MM.1S (cell line): ENCODE measurements at places on chromosomes 5 and 9.

DNA sequence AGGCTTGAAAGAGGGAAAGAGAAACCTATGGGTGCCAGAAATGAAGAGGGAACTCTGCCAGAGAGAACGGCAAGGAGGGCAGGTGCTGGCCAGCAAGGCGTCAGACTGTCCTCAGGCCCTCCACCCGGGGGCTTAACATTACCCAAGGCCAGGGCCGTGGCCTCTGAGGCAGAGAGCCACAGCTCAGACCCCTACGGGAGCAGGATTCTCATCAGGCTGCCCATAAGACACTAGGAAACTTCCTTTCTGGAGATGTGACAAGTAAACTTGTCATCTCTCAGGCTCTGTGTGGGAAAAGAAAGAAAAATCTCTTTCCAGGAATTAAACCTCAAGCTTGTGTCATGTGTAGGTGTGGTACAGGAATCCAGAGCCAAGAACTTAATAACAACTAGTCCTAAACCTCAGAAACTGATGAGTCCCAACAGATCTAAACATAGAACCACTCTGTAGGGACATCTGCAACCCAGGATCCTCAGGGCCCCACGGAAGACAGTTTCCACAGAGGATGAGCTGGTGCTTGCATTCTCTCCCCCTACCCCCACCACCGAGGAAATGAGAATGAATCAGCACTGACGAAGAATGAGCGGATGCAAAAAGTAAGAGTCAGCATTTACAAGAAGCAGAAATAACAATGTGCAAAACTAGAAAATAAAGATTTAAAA, 74.3 kb downstream of the DCP2 start:
- H3K27me3 ChIP-seq: no peaks in the 10 kb centered on the region
- peaks cover 74% of the 10 kb centered on the region for H3K4me1 ChIP-seq
- peak overlapping the region; percentile 90; the same call in 1 of the 2 replicates for H3K27ac ChIP-seq

- no peak for DNase-seq
- H3K27me3 ChIP-seq: no peaks in the 10 kb centered on the region
- no peak overlapping the region for H3K27ac ChIP-seq
- no peaks in the 10 kb centered on the region for H3K4me1 ChIP-seq
Measured at GRCh38 chr9:115681585-115681984, 472.0 kb upstream of the PAPPA start.

GRCh38 chr9:114363424-114363823, 24.4 kb downstream of the AKNA start:
- no peak overlapping the region for H3K4me3 ChIP-seq
- H3K36me3 ChIP-seq: peaks cover 37% of the 10 kb centered on the region
- H3K27ac ChIP-seq: peak overlapping the region; percentile 3; the same call in 1 of the 2 replicates

GRCh38 chr5:126369995-126370731, 53.0 kb upstream of the GRAMD2B start:
- H3K27ac ChIP-seq: no peak overlapping the region
- no peaks in the 10 kb centered on the region for H3K36me3 ChIP-seq
- H3K27me3 ChIP-seq: no peaks in the 10 kb centered on the region
- DNase-seq: no peak

DNA sequence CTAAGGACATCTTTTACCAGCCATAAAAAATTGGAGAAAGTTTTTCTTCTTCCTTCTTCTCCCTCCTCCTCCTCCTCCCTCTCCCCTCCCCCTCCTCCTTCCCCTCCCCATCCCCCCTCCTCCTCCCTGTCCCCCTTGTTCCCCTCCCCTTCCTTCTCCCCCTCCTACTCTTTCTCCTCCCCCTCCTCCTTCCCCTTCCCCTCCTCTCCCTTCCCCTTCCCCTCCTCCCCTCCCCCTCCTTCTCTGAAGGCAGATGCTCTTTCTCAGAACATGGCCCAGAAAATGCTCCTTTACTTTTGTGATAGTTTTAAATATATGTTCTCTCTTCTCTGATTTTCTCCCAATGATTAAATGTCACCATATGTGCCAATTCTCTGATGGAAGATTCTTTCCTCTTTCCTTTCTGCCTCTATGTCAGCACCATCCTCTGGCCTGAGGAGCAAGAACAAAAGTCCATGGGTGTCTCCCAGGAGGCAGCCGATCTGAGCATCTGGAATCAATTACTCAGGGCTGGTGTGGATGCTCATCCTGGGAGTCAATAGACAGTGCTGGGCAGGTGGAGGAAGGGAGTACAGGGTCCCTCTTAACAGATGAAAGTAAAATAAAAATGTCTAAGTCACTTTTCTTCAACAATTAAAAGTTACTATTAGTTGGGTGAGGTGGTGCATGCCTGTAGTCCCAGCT, 63.0 kb upstream of the GNA14 start:
- no peak overlapping the region for H3K4me3 ChIP-seq
- H3K27me3 ChIP-seq: no peaks in the 10 kb centered on the region
- H3K27ac ChIP-seq: no peak overlapping the region
- H3K4me1 ChIP-seq: no peaks in the 10 kb centered on the region
- no peak for DNase-seq

- H3K4me3 ChIP-seq: no peak overlapping the region
- DNase-seq: no peak
- no peaks in the 10 kb centered on the region for H3K27me3 ChIP-seq
Measured at GRCh38 chr5:168853972-168854371, 274.8 kb upstream of the PANK3 start.

DNA sequence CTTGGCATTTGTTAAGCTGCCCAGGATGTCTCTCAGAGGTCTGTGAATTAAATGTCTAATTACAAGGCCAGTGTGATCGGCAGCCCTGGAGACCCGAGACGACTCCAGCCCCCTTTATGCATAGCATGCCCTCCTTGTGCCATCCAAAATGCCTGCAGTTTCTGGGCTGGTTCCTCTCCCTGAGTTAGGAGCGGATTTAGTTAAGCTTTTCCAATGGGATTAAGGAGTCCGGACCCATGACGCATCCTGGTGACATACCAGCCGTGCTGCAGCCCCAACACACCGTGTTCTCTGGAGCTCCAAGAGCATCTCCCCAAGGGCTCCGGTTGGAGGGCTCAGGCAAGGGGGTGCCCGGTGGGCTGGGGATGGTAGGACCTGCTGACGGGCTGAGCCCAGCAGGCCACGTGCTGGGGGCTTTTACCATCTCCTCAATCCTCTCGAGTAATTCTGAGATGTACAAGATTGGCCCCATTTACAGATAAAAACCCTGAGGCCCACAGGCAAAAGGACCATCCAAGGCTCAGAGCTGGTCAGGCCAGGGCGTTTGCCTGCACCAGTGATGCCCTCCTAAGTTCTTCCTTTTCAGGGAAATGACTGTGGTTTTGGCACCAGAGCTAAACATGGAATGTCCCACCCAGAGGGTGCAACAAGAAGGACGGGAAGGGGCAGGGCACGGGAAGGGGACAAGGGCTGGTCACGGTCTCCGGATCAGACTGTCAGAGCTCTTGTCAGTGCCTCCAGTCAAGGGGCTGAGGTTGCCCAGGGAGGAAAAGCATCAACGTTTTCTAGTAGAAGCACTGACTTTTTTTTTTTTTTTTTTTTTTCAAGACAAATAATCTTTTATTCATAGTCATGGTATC, 82.6 kb upstream of the PHYKPL start:
- no peak overlapping the region for H3K27ac ChIP-seq
- no peak for DNase-seq
- H3K4me3 ChIP-seq: no peak overlapping the region

DNA sequence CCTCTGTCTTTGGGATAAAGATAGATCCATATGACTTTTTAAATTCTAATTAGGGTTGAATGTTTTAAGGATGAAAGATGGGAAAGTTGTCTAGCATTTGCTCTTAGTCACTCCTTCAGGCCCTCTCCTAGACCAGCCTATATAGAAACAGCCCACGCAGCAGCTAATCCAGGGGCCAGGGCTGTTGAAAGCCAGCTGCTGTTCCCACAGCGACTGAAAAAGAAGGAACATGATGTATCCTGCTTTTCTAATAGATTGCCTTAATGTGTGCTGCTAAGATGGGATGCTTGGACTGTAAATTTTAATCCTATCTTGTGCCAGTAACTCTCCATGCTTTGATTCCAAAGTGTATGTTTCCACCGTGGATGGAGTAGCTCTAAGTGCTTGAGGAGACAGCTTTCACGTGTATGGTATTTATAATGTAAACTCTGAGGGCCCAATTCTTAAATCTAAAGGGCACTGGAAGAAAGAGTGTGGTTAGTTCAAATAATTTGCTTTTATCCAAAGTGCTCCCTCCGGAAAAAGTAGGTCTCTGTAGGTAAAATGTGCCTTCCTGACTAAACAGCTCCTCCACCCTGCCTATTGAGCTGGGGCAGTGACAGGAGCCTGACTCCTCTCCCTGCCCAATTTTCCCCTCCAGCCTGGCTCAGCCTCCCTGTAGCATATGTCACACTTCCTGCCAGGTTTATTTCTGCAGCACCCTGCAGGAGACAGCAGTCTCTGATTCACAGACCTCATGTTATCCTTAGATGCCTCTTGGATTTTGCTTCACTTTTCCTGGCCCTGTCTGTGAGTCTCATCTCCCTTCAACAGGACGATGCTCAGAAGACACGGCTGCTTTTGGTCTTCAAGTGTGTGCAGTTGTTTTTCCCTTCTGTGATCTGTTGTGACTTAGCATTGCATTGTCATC, 33.2 kb downstream of the SLC36A1 start:
- H3K27me3 ChIP-seq: no peaks in the 10 kb centered on the region
- H3K4me3 ChIP-seq: no peak overlapping the region
- H3K36me3 ChIP-seq: no peaks in the 10 kb centered on the region
- no peaks in the 10 kb centered on the region for H3K4me1 ChIP-seq
- DNase-seq: no peak

DNA sequence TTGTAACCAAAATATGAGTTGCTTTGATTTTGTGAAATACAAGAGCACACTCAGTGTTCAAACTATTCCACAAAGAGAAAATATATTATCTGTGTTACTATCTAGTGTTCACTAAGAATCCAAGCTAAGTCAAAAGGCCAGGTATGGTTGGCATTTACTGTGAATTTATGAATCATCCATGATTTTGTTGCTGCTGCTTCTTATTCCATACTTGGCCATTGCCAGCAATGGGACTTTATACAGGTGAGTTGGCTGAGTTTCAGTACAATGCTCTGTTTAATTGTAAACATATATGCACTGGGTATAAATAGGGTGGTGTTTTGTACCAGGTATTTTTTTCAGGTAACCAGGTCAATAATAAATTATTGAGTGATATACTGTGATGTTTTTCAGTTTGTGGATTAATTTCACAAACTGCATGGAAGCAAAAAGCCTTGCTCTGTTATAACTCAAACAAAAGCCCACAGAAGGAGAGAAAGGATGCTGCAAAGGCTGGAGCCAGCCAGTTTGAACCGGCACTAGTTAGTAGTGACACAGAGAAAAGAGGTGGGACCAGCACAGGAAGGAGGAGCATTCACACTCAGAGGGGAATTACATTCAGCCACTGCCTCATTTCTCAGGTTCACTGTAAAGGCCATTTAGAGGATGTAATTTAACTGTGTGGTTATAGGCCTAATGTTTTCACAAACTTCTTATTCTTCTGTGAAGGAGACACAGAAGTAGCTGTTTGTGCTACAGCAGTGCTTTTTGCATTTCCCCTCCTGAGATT, 381.8 kb downstream of the ADGRV1 start:
- H3K27me3 ChIP-seq: no peaks in the 10 kb centered on the region
- peak; percentile 58 for DNase-seq
- no peak overlapping the region for H3K27ac ChIP-seq
- H3K36me3 ChIP-seq: no peaks in the 10 kb centered on the region
- no peaks in the 10 kb centered on the region for H3K4me1 ChIP-seq

GRCh38 chr5:35626108-35626507, 8.4 kb downstream of the SPEF2 start:
- no peaks in the 10 kb centered on the region for H3K4me1 ChIP-seq
- H3K27ac ChIP-seq: no peak overlapping the region
- no peak overlapping the region for H3K4me3 ChIP-seq
- DNase-seq: no peak
- H3K27me3 ChIP-seq: no peaks in the 10 kb centered on the region
- H3K36me3 ChIP-seq: no peaks in the 10 kb centered on the region

DNA sequence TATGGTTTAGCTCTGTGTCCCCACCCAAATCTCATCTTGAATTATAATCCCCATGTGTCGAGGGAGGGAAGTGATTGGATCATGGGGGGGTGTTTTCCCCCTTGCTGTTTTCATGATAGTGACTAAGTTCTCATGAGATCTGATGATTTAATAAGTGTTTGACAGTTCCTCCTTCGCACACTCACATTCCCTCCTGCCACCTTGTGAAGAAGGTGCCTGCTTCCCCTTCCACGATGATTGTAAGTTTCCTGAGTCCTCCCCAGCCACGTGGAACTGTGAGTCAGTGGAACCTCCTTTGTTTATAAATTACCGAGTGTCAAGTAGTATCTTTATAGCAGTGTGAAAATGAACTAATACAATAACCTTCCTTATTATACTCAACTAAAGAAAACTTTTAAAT, 24.3 kb upstream of the TEX10 start:
- H3K36me3 ChIP-seq: no peaks in the 10 kb centered on the region
- no peaks in the 10 kb centered on the region for H3K4me1 ChIP-seq
- H3K27ac ChIP-seq: no peak overlapping the region
- H3K4me3 ChIP-seq: no peak overlapping the region
- no peak for DNase-seq
